A549 treated with GW870086 at 1 μM for 4 hours (cell line): ENCODE measurements at places on chromosomes 5 and 9. TPM values are rescaled to one million over a fixed set of nuclear protein-coding genes. Genes with fewer than 3 reads are reported as not detected.

CA9 gene
- total RNA-seq: 5.0 to 9.7 TPM (median 6.3 TPM) in 5 replicates

SLC25A2 gene
- not detected in 5 replicates for total RNA-seq

CD180 gene
- not detected in 5 replicates for total RNA-seq

SPINK4 gene
- not detected in 5 replicates for total RNA-seq

PFN3 gene
- not detected in 5 replicates for total RNA-seq

ANKDD1B gene
- total RNA-seq: not detected in 5 replicates

GRXCR2 gene
- total RNA-seq: not detected in 5 replicates

TUSC1 gene
- 4.3 to 7.1 TPM (median 6.2 TPM) in 5 replicates for total RNA-seq

DAB2 gene
- total RNA-seq: 6.9 to 9.2 TPM (median 8.5 TPM) in 5 replicates

SPINK13 gene
- not detected in 5 replicates for total RNA-seq

DDX4 gene
- total RNA-seq: not detected in 5 replicates

PCDHGB5 gene
- total RNA-seq: 1.9 to 2.7 TPM (median 2.3 TPM) in 5 replicates

SPINK7 gene
- total RNA-seq: not detected in 5 replicates

ADCY2 gene
- not detected in 5 replicates for total RNA-seq

F2R gene
- total RNA-seq: 34.6 to 60.1 TPM (median 53.8 TPM) in 5 replicates

PHYHD1 gene
- total RNA-seq: 0.48 TPM in 1 of 5 replicates, not detected in the others

TRPM3 gene
- total RNA-seq: not detected in 5 replicates

SV2C gene
- total RNA-seq: 0.03 TPM in 1 of 5 replicates, not detected in the others
